ENCODE measurements at places on chromosomes 13 and 19. TPM values are rescaled to one million over a fixed set of nuclear protein-coding genes. Genes with fewer than 3 reads are reported as not detected.

Gene SLC25A41
- not detected for total RNA-seq

Gene OLFM2
- total RNA-seq: 117 TPM

Gene TOMM40
- 273 TPM for total RNA-seq

Gene NLRP4
- total RNA-seq: 0.19 TPM

Gene SIGLEC8
- total RNA-seq: not detected

Measured in GM23338 (cell line).